Stimulated activated CD4-positive, alpha-beta T cell treated with anti-CD3 and anti-CD28 coated beads, Interleukin-1b, Interleukin-23, amount 100 ng/mL, for 24 hours (primary cell): ENCODE measurements at places on chromosomes 6 and 20.

DNA sequence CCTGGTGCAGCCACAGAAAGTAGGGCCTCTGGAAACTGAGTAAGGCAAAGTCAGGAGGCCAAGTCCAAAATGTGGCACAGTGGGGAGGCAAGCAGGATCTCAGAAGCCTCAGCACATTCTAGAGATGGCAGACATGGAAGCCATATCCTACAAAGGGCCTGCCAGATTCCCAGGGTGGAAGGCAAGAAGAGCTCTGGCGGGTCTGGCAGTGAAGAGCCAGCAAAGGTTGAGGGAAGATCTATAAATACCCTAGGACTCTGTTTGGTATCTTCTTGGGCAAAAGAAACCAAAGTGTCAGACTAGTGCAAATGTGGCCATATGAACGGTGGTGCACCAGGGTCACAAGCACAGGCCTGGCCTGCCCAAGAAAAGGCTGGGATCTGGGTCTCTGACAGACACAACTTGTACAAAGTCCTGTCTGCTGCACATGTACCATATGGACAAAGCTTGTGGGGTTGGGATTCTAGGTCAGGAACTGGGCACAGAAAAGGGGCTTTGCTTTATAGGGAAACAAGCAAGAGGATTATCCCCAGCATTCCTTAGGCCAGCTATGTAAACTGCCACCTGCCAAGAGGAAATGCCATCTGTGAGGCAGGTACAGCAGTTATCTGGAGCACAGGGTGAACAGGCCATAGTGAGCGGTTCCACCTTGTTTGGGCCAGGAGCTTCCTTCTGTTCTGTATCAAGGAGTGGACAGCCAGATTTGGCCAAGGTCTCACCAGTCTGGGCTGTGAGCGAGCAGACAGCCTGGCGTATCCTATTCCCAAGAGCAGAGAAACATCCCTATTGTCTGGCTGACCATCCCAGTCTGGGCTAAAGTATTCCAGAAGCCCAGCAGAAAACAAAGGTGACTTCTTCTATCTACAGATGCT, 36.3 kb upstream of the SLC4A11 start:
- no peak for DNase-seq

DNA sequence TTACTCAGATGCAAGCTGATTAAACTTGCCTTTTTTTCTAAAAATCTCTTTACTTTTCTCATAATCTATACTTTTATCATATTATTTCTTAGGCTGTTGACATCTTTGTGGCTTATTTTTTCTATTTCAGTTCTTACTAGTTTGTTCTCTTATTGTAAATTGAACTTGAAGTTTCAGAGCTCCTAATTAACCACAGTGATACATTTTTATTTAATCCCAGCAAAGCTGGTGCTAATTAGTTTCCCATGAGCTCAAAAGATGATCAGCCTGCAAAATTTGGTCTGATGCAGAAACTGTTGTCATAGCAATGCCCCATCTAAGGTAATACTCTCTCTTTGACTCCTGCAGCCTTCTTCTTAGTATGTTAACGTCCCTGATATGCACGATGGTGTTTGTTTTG, 170.3 kb downstream of the FUT9 start:
- no peak for DNase-seq

DNA sequence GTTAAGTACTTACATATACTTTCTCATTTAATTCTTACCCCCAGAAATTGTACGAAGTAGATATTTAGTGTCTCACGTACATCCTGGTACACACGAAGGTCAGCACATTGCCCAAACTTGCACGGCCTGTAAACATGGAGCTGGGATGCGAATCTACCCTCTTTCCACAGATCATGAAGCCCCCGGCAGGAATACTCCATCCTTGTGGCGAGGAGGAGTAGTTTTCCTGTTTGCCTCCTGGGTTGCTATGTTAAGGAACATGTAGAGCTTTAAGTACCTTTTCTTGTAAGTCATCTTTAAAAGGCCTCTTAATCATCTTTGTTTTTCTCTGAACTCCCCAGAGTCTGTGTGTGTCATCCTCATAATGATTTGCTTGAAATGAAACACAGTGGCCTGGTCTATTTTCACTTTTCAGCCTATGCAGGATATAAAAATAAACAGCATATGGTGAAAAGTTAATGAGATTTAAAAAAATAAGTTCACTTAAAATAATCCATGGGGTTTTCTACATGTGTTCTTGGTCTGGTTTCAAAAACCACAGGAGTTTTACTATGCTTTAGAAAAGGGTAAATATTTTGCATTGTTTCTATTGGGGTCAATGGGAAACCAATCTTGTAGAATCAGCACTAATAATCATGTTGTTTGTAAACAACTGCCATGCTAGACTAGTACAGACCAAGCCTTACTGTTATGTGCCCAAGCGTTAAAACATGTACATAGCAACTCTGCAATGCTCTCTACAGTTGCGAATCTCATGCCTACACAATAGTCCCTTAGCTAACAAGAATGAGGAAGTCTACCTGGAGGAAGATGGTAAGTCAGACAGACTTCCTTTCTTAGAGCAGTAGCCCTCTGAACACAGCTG, 9.3 kb upstream of the ARID1B start:
- DNase-seq, result no peak

DNA sequence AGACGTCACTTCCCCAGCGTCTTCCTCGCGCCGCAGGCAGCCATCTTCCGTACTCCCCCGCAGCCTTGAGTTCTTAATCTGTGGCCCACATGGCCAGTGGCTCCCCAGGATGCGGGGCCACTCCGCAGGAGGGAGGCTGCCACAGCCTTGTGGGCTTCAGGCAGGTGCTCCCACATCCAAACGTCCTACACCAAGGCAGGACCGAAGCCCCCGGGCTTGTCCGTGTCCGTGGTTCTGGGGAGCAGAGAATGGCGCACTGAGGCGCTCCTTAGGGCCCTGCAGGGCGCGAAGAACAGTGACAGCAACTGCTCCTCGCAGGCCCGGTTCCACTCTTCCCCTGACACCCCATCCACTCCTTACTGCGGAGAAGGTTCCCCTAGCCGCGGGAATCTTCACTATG, 755.8 kb downstream of the PRIM2 start:
- no peak for DNase-seq

- DNase-seq, result no peak
Measured at GRCh38 chr20:7274870-7275269, 507.4 kb downstream of the BMP2 start.

GRCh38 chr6:161373905-161374451, 100.1 kb upstream of the AGPAT4 start:
- DNase-seq, result peak; percentile 13

DNA sequence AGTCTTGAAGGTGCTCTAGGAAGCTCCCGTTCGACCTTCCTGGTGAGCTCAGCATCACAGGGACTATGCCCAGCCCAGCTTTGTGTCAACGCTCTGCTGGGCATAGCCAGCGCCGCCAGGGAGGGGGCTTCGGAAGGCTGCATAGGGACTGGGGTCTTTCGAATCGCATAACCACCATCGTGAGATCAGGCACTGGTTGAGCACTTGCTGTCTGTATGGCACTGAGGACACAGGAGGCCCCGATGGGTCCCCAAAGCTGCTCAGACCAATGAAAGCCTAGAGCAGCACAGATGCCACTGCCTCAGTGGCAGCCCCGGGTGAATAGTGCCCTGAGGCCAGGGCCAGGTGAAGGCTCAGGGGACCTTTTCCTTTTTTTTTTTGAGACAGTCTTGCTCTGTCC, 96.7 kb downstream of the TAF4 start:
- no peak for DNase-seq

DNA sequence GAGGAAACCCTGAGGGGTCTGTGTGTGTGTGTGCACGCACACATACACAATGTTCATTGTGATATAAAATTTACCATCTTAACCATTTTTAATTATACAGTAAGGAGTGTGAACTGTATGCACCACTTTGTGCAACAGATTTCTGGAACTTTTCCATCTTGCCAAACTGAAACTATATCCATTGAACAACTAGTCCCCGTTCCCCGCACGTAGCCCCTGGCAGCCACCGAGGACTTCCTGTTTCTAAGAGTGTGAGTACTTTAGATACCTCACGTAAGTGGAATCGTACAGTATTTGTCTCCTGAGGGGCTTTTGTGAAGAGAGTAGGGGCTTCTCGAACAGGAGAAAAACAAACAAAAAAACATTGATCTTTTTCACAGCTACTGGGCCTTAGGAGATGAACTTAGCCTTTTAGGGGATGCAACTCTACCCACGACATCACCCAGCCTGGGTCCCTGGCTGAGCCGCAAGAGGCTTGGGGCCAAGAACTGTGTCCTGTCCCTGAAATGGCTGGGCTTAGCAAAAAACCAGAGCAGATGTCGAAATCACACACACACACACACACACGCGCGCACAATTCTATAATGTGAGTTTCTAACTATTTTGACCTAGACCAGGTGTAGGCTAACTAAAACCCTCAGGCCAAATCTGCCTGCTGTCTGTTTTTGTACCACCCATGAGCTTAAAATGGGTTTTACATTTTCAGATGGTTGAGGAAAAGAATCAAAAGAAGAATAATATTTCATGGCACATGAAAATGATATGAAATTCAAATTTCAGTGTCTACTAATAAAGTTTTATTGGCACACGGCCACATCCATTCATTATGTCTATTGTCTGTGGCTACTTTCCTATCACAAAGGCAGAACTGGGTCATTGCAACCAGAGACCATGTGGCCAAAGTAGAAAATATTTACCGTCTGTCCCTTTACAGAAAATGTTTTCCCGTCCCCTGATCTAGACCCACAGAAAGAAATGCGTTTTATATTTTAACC, 144.2 kb downstream of the EYA2 start:
- DNase-seq, result no peak

DNA sequence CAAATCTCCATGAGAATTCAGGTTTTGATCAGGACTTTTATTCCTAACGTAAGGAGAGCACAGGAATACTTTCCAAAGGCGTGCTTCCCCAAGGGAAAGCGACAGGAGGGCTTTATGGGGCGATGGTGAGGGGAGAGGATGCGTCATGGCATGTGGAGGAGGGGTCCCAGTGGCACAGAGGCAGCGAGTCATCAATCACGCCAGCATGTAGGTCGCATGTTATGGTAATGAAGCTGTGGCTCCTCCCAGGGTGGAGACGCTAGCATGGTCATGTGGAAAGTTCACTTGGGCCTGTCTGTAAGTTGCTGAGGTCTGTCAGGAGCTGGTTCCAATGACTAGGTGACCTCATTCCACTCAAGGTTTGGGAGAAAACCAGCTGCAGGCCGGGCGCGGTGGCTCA, 35.3 kb upstream of the PAX1 start:
- no peak for DNase-seq

DNA sequence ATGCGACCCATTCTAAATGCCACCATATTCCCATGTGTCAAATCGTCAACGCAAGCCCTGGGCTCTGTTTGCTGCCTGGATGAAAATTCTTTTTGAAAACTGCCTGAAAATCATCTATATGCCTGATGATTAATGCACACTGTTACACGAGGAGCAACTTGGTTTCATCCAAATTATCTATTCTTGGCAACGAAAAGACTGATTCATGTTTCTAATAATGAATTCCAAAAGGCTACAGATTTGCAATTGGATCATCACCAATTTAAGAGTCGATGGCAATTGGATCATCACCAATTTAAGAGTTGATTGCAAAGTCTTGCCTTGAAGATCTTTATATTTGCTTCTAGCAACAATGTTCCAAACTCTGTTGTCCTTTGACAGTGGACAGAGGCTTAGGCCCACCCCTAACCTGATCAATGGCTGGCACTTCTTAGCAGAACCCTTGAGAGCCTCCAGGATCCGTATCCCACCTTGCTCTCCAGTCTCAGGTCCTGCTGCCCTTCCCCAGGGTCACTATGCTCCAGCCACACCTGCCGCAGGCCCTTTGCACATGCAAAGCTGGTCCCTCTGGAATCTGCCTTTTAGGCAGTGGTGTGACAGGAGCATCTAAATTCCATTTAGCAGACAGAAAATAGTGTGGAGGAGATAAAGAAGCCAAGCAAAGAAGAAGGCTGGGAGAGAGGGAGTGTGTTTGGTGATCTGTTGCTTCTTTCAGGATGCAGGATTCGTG, 460.9 kb upstream of the SULF2 start:
- no peak for DNase-seq

DNA sequence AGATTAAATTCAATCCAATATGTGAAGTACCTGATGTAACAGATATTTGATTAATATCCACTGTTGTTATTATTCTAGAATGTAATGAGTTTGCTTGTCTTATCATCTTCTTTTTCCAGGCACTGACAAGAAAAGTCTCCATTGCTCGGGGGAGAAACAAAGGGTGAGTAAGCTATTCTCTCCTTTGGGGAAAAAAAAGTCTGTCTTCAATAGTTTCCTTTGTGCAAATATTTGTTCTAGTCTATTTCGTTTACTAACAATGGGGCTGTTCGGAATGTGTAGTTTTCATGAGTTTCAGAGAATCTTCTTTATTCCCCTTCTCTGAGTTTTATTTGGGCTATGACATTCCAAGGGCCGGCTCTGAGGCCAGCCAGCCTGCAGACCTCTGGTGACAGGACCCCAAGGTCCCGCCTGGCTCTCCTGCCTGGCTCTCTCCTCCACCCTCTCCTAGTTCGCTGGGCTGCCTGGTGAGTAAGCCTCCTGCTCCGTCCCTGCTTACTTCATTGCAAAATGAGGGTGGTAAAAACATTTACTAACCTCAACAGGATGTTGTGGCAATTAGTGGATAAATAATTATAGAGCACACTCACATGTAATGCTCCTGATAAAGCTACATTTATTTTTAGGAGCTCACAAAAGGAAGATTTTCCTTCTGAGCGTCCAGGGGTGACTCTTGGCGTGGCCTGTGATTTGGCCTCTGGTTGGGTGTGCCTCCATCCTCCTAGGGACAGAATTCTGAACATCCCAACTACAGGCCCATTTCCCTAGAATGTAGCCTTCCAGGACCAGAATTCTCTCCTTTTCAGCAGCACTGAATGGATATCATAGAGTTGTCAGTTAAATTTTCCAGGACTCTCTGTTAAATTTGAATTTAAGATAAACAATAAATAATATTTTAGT, 43.1 kb upstream of the SNX9 start:
- DNase-seq, result no peak

DNA sequence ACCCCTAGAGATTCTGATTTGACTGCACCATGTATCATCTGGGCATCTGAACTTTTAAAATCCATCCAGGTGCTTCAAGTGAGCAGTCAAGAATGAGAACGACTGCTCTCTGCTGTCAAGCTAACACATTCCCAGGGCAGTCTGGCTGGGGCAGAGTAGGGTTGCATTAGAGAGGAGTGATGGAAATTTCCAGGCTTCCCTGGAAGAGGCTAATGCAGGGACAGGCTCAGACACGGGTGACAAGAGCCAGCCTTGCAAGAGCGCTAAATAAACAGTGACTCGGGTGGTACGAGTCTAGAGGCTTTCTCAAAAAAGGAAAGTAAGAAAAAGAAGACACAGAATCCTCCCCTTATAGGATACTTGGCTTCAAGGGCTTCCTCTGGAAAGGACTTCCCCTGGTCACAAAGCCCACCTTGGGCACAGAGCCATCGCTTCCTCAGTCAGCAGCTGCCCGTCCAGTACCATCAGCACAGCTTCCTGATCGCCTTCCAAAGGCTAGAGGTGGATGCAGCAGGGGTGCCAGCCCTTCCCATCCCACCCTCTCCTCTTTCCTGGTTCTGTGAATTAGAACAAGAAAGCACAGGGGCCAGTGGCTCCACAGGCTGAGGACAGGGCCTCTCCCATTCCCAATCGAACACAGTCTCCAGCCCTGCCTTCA, 177.4 kb upstream of the RREB1 start:
- no peak for DNase-seq

- DNase-seq, result no peak
Measured at GRCh38 chr6:144714021-144714712, 429.0 kb downstream of the UTRN start.

- DNase-seq, result no peak
Measured at GRCh38 chr20:43438578-43439316, 18.9 kb upstream of the SRSF6 start.

GRCh38 chr6:90611543-90612312, 24.9 kb upstream of the MAP3K7 start:
- DNase-seq, result no peak

GRCh38 chr6:46453741-46454316, 37.4 kb downstream of the RCAN2 start:
- DNase-seq, result no peak

GRCh38 chr6:158869826-158870648, 50.9 kb upstream of the EZR start:
- DNase-seq, result peak; percentile 27
